Activated B cell treated with CpG ODN at 0.5 μM for 24 hours (primary cell): ENCODE measurements at places on chromosomes 3 and 15.

DNA sequence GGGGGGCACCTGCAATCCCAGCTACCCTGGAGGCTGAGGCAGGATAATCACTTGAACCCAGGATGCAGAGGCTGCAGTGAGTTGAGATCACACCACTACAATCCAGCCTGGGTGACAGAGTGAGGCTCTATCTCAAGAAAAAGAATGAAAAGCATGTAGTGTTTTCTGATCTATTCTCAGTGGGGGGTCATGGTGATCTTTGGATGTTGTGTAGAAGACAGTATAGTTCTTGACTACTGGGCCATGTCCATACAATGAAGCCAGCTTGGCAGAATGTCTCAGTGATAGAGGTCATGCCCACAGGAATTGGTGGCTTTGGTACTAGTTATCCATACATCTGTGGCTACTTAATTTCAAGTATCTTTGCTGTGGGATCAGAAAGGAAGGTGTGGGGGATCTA is 26.8 kb upstream of the NANOGP8 start:
- no peaks in the 10 kb centered on the region for H3K36me3 ChIP-seq
- no peak overlapping the region for H3K4me3 ChIP-seq
- H3K4me1 ChIP-seq: no peaks in the 10 kb centered on the region
- H3K27me3 ChIP-seq: no peaks in the 10 kb centered on the region

DNA sequence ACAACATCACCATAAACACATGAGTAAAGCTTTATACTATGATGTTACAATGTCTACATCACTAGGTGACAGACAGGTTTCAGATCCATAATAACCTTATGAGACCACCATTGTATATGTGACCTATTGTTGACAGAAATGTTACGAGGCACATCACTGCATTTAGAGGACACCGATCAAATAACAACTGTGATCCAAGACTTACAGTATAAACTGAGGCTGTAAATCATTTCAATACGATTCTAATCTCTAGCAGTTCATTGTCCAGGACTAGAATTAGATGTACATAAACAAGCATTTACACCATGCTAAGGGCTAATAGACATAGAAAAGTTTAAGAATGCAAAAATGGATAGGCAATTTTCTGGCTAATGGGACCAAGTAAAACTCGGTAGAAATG is 491.9 kb upstream of the ROBO1 start:
- H3K4me1 ChIP-seq: no peaks in the 10 kb centered on the region
- H3K4me3 ChIP-seq: no peak overlapping the region
- no peaks in the 10 kb centered on the region for H3K27me3 ChIP-seq
- no peak overlapping the region for H3K27ac ChIP-seq

DNA sequence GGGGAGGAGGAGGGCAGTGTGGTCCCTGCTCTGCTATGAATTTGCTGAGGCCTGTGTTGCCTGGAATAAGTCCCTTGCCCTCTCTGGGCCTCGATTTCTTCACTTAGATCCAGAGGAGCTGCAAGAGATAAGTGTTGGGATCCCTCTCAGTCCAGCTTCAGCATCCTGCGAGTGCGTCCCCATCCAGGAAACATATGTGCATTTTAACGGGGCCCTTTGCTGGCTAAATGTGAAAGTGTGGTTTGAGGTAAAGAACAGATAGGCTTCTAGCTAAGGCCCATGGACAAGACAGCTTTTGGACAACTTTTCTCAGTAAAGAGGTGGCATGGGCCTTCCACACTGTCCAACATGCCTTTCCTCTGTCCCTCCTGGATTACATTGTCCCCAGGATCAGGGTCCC is 26.5 kb downstream of the RPLP1 start:
- no peak for DNase-seq
- no peak overlapping the region for H3K4me3 ChIP-seq
- H3K4me1 ChIP-seq: peaks cover 3% of the 10 kb centered on the region

- no peaks in the 10 kb centered on the region for H3K4me1 ChIP-seq
- no peaks in the 10 kb centered on the region for H3K27me3 ChIP-seq
These were observed 32.1 kb upstream of the HEG1 start for GRCh38 chr3:125087768-125088391.

- no peaks in the 10 kb centered on the region for H3K4me1 ChIP-seq
- no peaks in the 10 kb centered on the region for H3K27me3 ChIP-seq
- H3K4me3 ChIP-seq: no peak overlapping the region
- no peak for DNase-seq
These were observed 1249.8 kb downstream of the NSUN3 start for GRCh38 chr3:95312650-95313049.

- H3K27me3 ChIP-seq: no peaks in the 10 kb centered on the region
- no peaks in the 10 kb centered on the region for H3K4me1 ChIP-seq
- DNase-seq: no peak
- no peak overlapping the region for H3K27ac ChIP-seq
- H3K4me3 ChIP-seq: no peak overlapping the region
- H3K36me3 ChIP-seq: no peaks in the 10 kb centered on the region
These were observed 455.8 kb upstream of the WNT5A start for GRCh38 chr3:55942868-55943267.

- no peak overlapping the region for H3K27ac ChIP-seq
- no peak overlapping the region for H3K4me3 ChIP-seq
- DNase-seq: no peak
These were observed 20.3 kb upstream of the NECTIN3 start for GRCh38 chr3:111051354-111051753.

- H3K4me1 ChIP-seq: peaks cover 5% of the 10 kb centered on the region
- H3K27ac ChIP-seq: no peak overlapping the region
- no peak for DNase-seq
- H3K4me3 ChIP-seq: no peak overlapping the region
- no peaks in the 10 kb centered on the region for H3K27me3 ChIP-seq
These were observed 23.5 kb upstream of the RAP2B start for GRCh38 chr3:153138276-153139210.

GRCh38 chr3:10706156-10706739 is 109.8 kb upstream of the SLC6A11 start:
- peaks cover 71% of the 10 kb centered on the region for H3K27me3 ChIP-seq
- H3K4me1 ChIP-seq: peaks cover 7% of the 10 kb centered on the region
- no peak for DNase-seq
- H3K36me3 ChIP-seq: no peaks in the 10 kb centered on the region
- no peak overlapping the region for H3K27ac ChIP-seq

DNA sequence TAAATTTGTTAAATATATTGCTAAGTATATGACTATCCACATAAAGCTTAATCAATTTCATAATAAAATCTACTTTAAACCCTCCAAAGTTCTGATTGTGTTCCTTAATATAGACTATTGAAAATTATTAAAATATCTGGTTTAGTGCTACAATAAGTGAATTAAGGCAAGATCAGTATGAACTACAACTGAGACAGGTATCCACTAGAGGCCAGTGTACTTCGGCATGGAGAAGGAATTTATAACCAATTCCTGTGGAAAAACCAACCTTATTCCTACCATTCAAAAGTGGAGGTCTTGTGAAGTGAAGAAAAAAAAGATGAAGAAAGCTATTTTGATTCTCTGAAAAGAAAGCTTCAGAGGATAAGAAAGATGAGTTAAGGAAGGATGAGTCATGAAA is 237.7 kb downstream of the SUCLG2 start:
- DNase-seq: no peak
- H3K27ac ChIP-seq: no peak overlapping the region
- H3K27me3 ChIP-seq: no peaks in the 10 kb centered on the region
- no peaks in the 10 kb centered on the region for H3K4me1 ChIP-seq
- H3K4me3 ChIP-seq: no peak overlapping the region

- H3K4me1 ChIP-seq: no peaks in the 10 kb centered on the region
- no peak overlapping the region for H3K4me3 ChIP-seq
- no peak for DNase-seq
- H3K27ac ChIP-seq: no peak overlapping the region
- H3K27me3 ChIP-seq: no peaks in the 10 kb centered on the region
- H3K36me3 ChIP-seq: no peaks in the 10 kb centered on the region
These were observed 210.3 kb downstream of the OPA1 start for GRCh38 chr3:193803288-193803687.
